ENCODE measurements at places on chromosomes 4 and X. TPM values are rescaled to one million over a fixed set of nuclear protein-coding genes. Genes with fewer than 3 reads are reported as not detected.

The ENPEP gene
- total RNA-seq = under 0.01 TPM

The HTR2C gene
- not detected for total RNA-seq

The BLTP1 gene
- total RNA-seq = 47.6 TPM

The MID1 gene
- 12.9 TPM for total RNA-seq

The CT47B1 gene
- not detected for total RNA-seq

The CENPVL3 gene
- total RNA-seq = not detected

The NR3C2 gene
- total RNA-seq = 3.2 TPM

The FAM90A26 gene
- total RNA-seq = not detected

The GATA1 gene
- total RNA-seq = not detected

The MUC7 gene
- not detected for total RNA-seq

The CT55 gene
- total RNA-seq = not detected

The N4BP2 gene
- total RNA-seq = 6.7 TPM

Data from endothelial cell of coronary artery (primary cell).